ENCODE measurements at places on chromosomes 6 and 20.

DNA sequence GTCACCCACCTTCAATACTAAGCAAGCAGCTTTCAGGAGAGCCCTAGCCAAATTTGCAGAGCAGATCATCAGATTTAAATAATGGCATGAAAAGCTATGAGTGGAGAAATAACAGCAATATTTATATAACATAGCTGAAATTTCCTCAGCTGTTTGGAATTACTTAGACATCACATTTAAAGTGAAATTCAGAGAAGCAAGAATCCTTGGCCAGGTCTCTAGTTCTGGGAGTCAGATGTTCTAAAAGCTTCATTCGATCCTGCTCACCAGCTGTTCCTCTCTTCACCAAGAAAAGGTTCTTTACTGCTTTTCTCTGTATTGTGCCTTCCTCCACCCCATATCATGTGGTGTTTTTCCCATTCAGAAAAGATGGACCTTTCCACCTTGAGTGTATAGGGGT, 152.3 kb upstream of the JAG1 start:
- DNase-seq, result no peak

DNA sequence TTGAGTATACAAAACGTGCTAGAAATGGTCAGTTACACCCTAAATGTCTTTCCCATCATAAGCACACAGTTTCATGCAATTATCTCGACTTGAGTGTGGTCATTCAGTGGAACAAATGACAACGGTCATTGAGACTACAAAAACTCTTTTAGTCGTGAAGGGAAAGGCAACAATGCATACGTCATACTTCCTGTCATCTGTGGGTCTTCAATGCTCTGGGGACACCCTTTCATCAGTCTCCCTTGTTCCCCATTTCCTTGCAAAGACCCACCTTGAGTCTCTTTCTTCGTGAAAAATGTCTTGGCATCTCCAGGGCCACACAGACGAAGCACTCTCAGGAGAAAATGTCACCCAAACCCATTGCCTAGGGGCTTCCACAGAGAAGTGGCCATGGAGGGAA, 238.5 kb downstream of the GMPR start:
- DNase-seq, result no peak

DNA sequence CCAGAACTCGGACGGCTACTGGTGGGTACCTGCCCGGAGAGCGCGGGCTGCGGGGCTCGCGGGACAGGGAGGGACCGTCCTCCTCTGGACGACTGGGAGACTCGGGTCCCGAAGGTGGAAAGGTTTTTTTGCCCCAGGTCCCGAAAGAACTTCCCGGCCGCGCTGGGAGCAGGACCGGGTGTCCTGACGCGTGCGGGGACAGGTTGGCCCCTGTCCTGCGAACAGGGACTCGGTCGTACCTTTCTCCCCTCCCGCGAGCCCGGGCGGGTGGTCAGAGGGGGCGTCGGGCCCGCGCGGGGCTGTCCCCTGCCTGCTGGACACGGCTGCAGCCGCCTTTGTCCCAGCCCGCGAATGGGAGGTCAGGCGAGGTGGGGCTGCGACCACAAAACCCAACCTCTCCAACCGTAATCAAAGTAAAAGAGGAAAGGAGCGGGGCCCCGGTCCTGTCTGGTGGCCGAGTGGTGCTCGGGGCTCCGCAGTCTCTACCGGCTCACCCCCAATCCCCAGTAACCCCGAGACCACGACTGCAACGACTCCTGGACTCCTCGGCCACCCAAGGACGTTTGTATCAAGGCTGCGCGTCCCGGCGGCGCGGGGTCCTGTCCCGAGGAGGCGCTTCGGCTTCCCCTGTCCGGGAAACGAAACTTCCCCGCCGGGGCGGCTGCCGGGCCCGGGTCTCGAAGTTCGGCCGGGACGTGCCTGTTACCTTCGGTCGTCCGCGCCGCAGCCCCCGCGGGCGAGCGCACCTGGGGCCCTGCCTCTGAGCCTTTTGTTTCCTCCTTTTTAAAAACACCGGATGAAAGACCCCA, 798 bp downstream of the DSP start:
- DNase-seq, result no peak

DNA sequence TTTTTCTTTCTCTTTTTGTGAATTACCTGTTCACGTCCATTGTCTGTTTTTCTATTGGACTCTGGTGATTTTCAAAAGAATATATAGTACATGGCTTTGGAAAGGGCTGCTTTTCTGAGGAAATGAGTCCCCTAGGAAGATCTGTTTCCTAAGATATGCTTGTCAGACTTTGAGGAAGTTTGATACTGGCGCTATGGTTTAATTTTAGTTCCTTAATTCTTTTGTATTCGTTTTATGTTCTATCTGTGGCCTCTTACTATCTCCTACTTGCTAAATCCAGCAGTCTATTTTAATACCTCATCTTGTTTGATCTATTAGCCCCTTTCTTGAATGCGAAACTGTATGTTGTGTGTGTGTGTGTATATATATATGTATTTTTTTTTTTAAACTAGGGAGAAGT, 101.9 kb downstream of the LIN28B start:
- no peak for DNase-seq

DNA sequence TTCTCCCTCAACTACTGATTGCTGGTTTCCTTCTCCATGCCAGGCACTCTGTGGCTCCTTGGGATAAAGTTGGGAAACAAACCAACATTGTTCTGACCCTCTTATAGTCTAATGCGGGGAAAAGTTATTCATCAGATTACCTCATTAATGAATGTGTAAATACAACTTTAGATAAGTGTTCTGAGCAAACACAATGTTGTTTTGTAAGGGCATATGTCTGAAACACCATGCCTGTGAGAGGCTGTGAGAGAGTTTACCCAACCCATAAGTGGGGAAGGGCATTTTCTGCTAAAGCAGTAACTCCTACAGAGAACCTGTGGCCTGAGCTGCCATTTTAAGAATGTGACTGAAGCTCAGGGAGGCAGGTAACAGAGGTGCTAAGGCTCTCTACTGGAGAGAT, 283.5 kb downstream of the KHDC1L start:
- DNase-seq, result no peak

All from cerebellar cortex (tissue), 1 donor.